ENCODE measurements at places on chromosomes 1 and 21.

DNA sequence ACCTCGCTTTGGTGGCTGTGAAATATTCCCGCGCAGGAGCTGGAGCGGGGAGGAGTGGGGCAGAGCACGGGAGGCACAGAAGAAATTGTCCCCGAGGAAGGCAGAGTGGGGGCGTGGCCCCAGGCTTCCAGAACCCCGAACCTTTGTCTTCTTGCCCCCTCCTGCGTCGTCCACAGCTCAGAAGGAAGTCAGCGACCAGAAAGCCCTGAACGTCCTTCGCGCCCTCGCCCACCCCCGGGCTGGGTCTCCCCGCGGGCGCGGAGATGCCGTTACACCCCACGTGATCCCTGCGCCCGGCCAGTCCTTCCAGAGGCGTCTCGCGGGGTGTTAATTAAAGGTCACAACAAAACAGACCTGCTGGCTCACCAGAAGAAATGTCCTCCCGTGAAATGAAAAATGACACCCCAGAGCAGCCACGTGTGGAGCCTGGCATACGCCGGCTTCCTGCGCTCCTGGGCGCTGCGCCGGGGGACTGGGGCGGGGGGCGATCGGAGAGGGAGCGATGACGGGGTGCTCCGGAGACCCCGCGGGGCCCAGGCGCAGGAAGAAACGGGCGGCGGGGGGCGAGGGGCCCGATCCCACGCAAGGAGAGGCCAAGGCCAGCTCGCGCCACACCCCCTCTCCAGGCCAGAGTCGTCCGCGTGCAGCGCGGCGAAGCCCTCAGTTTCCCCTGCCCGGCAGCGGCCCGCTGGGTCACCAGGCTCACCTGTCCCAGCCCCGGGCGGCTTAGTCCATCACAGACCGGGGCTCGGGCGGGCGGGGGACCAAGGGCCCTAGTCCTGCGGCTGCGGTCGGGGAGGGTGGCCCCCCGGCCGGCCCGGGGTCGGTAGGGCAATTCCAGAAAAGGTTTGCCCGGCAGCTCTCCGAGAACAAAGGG lies 995 bp upstream of the KIF26B start:
- peak; percentile 74 for DNase-seq

DNA sequence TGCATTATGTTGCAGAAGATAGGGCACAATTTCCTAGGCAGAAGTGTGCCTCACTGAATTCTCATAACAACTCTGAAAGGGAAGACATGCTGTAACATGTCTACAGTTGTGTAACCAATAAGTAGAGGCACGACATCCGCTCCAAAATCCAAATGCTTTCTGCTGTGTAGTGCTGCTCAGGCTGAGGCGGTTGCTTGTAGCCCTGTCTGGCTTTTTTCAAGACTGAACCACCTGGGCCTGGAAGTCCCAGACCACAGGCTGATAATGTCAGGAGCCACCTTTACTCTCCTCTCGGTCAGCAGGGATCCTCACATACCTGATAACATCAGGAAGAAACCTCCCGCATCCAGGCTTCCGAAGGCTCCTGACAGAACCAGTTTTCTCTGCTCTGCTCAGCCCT lies 10.9 kb downstream of the AKNAD1 start:
- no peak for DNase-seq

DNA sequence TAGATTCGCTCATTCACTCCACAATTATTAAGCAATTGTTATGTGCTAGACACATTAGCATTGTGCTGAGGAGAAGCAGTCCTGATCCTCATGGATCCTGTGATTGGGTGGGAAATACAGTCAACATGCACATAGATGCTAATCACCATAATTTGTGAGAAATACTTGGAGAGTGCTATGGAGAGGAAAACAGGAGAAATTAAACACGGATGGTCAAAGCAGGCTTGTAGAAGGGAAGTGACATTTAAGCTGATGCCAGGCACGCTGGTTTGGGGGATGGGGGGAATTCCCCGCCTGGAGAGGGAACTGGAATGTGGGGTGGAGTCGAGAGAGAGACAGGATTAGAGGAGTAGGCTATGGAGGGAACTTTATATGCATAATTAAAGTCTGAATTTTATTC lies 52.2 kb upstream of the L1TD1 start:
- DNase-seq = no peak

DNA sequence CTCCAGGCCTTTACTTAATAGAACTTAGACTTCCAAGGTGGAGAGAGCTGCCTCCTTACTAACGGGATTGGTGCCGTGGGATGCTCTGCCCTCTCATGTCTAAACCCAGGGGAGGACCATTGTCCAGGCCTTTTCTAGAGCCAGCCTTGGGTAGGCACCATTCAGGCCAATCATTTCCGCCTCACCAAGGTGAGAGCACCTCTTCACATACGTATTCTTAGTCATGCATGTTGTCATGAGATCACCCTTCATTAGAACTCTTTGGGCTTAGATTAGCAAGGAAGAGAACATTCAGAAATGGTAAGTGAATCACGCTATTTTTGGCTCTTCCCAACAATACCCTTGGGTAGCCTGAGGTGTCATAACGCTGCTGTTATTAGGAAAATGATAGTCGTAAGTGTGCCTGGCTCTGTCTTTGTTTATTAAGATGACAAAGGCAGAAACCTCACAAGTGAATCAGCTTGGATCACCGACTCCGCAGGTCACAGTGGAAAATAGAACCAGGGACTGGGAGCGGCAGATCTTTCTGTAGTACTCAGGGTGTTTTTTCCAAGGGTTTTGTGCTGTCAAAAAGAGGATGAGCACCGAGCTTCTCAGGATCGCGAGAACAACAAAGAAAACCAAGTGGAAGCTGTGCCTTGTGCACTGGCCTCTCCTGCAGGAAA lies 55.0 kb downstream of the HUNK start:
- no peak for DNase-seq

DNA sequence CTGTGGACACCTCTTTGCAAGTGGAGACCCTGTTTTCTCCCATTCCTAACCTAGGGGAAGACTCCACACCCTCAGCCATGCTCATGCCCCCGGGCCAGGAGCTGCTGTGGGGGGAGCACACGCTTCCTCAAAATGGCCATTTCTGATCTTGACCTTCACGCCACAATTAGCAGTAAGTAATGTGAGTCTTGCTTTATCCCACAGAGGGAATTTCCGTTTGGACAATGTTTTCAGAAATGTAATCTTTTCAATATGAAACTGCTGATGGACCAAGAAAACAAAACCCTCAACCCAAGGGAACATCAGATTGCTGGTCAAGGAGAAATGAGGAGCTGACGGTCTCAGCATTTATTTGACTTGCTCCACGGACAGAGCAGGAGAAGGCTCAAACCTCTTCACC lies 8.3 kb upstream of the KCNE1 start:
- DNase-seq = no peak

- DNase-seq = no peak
Measured at GRCh38 chr1:68174738-68175113, 57.6 kb downstream of the WLS start.

GRCh38 chr1:39277879-39278278 lies 73.4 kb downstream of the MACF1 start:
- DNase-seq = no peak

DNA sequence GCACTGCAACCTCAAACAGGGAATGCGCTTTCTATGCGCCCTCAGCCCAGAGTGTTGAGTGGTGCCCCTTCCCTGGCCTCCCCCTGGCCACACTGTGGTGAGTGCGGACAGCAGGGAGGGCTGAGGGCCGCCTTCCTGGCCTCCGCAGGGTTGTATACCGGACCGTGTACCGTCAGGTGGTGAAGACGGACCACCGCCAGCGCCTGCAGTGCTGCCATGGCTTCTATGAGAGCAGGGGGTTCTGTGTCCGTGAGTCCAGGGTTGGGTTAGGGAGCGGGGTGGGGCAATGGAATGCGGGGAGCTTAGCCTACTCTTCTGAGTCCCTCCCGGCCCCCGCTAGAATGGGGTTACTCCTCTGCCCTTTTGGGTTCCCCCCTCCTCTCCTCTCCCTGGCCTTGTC lies 11.7 kb downstream of the PEAR1 start:
- no peak for DNase-seq

GRCh38 chr1:109667452-109668122 lies at the start of gene GSTM2:
TSS of gene GSTM2 (plus strand) at chr1:109668057. CDS start at chr1:109668116, 59 bp downstream.
- DNase-seq = peak; percentile 90

DNA sequence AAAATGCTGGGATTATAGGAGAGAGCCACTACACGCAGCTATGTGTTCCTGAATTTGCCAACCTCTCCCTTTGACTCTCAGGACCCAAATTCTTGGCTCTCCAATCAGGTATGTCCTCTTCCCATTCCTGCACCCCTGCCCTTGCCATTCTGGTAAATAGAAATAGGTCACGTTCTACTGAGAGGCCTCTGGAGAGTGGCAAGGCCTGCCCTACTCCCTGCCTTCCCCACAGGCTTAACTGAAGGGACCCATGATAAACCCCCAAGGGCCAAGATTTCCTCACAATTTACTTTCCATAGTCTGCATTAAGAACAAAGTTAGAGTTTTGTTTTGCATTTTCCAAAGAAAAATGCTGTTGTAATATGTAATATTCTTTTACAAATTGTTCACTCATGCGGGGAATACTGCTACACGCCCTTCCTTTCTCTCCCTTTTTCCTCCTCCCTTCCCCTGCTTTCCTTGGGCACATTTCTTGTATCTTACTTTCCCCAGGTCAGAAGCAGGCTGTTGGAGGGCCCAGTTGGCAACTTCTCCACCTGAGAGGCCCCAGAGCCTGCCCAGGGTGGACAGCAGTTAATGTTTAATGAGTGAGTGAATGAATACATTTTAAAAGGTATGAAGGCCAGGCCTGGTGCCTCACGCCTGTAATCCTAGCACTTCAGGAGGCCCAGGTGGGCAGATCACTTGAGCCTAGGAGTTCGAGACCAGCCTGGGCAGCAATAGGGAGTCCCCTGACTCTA lies 33.9 kb upstream of the PUM1 start:
- no peak for DNase-seq

DNA sequence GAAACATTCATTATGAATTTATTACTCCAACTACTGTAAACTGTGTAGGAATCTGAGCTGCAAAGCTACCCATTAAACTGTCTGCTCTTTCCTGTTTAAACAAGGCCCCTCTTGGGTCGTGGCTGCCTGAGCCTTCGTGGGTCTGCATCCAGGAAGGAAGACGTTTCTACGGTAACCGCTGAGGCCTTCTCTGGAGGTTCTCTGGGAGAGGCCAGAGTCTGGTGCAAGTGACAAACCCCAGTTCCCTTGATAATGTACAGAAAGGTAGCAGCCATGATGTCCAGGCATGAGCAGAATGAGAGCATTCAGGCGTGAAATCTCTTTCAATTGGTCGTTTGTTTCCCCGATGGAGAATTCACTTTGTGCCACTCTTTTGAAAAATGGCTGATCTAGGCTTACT lies 350.2 kb downstream of the PLPP3 start:
- DNase-seq = no peak

GRCh38 chr1:246269466-246269865 lies 237.6 kb downstream of the SMYD3 start:
- no peak for DNase-seq

GRCh38 chr1:36436821-36437220 lies 13.4 kb downstream of the OSCP1 start:
- no peak for DNase-seq

DNA sequence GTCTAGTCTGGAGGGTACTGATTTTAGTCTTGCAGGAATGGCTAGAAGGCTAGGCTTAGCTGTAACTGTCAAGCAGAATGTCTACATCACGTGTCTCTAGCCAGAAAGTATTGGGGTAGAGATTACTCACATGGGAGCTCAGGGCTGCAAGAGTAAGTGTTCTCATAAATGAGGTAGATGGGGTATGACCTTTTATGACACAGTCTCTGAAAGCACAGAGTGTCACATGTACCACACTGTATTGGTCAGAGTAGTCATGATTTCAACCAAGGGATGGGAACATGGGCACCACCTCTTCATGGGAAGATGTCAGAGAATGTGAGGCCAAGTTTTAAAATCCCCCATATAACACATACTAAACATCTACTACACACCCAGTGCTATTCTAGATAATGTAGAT lies 2.9 kb downstream of the FYB2 start:
- no peak for DNase-seq

- no peak for DNase-seq
Measured at GRCh38 chr1:52455686-52456085, 51.3 kb downstream of the PRPF38A start.

DNA sequence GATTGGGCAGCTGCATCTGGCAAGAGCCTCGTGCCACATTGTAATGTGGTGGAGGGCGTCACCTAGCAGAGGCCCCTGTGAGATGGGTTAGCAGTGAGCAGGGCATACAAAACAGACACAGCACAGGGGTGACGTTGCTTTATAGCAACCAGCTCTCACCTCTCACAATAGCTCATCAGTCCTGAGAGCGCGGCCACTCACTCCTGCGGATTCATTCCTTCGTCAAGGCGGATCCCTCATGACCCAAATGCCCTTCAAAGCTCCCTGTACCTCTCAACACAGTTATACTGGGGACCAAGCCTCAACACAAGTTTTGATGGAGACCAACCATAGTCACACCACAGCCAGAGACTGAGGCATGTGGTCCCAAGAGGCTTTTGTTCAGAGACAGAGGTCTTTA lies 22.9 kb downstream of the SLC37A1 start:
- DNase-seq = no peak

DNA sequence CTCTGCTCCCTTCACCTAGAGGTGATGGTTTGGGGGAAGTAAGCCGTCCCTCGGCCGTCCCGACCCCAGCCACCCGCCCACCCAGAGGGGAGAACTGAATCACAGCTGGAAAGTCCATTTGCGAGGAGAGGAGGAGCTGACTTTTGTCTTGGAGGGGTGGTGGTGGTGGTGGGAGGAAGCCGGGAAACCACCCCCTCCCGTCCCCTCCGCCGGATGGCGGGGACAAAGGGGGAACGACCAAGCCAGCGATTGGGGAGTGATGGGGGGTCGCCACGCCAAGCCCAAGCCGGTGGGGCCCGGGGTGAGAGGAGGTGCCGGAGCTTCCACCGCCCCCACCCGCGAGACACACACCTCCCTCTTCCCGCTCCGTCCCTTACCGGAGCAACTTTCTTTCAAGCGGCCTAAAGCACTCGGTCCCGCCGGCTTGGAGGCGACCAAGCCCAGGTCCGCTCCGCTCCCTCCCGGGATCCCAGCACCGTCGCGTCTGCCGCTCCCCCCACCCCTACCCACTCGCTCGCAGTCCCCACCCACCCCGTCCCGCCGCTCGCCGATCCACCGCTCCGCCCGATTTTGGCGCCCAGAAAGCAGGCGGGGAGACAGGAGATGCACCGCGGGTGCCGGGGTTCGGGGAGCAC lies 540 bp downstream of the ARHGEF2 start:
- peak; percentile 86 for DNase-seq
